ENCODE measurements at places on chromosomes 5 and 9.
A peak's percentile ranks its signal among the peaks of the same experiment; 100 is the strongest.

GRCh38 chr9:136671646-136672430 lies 9.1 kb downstream of the EGFL7 start:
- DNase-seq, result peak; percentile 89

GRCh38 chr5:151270599-151270998 lies 17.6 kb downstream of the GM2A start:
- DNase-seq, result no peak

GRCh38 chr5:92885950-92886349 lies 695.1 kb downstream of the NR2F1-AS1 start:
- no peak for DNase-seq

DNA sequence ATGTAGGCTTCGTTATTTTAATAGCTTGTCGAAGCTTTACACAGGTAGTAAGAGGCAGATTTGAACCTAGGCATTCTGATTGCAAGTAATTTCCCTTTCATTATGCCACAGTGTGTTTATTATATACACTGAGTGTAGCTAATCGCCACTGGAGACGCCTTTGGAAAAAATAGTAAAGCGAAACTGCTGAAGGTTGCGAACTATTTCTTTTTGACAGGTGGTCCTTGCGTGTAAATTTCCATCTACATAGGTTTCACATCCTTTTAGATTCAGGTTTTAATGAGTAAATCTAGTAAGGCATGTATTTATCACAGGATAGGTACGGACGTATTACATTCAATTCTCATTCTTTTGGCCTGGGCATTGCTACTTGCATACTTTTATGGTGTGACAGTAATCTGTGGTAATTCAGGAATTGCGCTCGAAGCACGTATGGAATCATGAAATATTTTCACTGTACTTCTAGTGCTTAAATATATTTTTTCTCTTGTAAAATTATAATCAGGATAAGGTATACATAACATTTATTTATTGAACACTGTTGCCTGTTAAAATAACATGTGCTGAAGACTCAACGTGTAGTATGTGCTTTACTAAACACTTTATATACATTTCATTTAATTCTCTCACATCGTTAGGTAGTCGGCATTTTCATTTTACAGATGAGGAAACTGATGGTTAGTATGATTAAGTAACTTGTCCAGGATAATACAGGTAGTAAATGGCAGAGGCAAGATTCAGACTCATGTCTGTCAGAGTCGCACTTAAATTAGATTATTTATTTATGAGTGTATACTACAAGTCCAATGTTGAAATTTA lies 1.8 kb downstream of the MARCHF6 start:
- DNase-seq, result no peak

GRCh38 chr9:125694478-125694877 lies 12.5 kb downstream of the MAPKAP1 start:
- DNase-seq, result no peak

- DNase-seq, result no peak
These were observed 427.3 kb downstream of the ISL1 start for GRCh38 chr5:51810592-51810991.

DNA sequence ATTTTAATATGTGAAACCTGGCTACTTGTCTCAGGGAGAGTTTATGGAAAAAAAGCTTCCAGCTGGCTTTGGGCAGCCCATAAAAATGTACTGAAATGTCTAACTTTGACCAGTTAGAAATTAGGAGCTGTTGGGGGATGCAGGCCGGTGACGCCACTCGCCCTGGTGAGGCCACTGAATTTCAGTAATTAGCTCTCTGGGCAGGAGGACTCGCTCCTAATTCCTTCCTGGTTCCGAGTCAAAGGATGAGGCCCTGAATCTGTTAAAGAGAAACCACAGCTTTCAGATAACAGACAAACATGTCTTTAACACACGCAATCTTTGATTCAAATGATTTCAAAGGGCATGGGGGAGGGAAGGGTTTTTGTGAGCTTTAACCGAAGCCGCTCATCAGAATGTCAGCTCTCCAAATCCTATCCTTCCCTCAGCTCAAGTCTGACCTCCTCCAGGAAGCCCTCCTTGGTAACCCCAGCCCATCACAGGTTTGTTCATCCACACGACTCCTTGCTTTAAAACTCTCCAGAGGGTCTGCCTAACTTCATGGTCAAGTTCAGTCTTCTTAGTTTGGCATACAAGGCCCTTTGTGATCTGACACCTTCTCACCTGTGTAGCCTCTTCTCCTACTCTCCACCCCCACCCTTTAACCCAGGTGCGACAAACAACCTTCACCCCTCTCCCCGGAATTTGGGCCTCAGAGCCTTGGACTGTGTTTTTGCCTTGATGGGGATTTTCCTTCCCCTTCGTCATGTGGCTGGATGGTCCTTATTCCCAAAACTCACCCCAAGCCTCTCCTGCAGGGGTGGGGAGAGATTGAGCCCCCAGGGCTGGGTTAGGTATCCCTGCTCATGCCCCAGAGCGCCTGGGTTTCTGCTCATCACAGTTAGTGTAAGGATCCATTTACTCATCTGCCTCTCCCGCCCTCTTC lies 13.6 kb upstream of the PHF19 start:
- no peak for DNase-seq

GRCh38 chr5:94192658-94193391 lies 425.6 kb downstream of the KIAA0825 start:
- no peak for DNase-seq

- DNase-seq, result no peak
These were observed 256.1 kb upstream of the IRX2 start for GRCh38 chr5:3007577-3007976.

GRCh38 chr5:178199581-178200434 lies 4.5 kb upstream of the HNRNPAB start:
- no peak for DNase-seq

- DNase-seq, result no peak
These were observed 347.6 kb downstream of the PTPRD start for GRCh38 chr9:10265153-10265631.

GRCh38 chr5:58813855-58814254 lies 231.0 kb downstream of the RAB3C start:
- DNase-seq, result no peak

DNA sequence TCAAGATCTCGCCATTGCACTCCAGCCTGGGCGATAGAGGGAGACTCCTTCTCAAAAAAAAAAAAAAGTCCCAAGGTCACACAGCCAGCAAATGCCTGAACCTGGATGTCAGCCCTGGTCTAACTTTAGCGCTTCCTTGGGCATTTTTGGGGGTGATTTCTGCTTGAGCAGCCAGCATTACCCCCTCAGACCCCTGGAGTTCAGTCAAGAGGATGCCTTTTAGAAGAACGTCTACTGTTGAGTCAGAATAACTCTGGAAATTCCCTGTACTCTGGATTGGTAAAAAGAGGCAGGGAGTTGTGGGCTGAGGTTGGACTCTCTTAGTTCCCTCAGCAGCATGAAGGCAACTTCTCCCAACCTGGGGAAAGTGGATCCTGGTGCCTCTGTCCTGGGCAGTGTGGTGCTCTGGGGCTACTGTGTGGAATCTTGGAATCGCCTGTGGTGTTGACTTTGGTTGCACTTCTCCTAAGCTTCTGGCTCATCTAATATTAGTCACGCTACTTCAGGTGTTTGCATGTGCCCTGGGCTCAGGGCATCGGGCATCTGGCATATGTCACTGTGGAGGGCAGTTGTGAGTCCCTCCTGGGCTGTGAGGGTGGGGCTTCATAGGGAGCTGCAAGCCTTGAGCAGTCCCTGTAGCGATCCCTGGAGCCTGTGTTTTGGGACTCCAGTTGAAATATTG lies 32.2 kb downstream of the STXBP1 start:
- DNase-seq, result peak; percentile 50

DNA sequence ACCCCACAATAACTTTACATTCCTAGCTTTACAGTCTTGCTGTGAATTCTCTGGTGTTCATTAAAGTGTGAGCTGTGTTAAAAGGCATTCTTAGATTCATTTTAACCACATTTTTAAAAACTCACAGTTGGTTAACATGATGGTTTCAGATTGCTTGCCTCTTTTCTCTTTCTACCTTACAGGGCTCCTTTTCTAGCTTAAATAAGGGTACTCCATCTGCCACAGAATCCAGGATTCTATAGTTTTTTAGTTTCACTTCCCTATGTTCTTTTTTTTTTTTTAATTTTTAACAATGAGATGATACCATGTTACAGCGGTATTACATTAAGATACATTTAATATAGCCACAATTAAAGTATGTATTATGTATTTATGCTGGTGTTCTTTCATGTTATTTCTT lies 3.9 kb upstream of the FBXO4 start:
- no peak for DNase-seq

DNA sequence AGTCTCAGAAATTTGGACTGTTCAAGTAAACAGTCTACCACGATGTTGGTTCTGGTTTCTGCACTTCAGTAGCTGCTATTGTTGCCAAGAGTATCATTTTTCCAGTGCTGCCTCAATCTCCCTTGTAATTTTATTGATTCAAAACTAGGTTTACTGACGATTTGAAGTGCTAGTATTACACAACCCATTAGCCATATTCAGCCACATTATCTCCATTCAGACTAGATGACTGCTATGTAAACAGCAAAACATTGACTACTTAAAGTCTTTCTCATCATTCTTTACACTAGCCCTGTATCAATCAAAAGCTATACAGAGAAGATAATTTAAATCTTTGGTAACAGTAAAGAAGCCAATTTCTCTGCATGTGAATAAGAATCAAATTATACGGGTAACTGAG lies 102.0 kb upstream of the TSLP start:
- no peak for DNase-seq

GRCh38 chr5:150663936-150664335 lies 2.9 kb downstream of the MYOZ3 start:
- DNase-seq, result no peak

DNA sequence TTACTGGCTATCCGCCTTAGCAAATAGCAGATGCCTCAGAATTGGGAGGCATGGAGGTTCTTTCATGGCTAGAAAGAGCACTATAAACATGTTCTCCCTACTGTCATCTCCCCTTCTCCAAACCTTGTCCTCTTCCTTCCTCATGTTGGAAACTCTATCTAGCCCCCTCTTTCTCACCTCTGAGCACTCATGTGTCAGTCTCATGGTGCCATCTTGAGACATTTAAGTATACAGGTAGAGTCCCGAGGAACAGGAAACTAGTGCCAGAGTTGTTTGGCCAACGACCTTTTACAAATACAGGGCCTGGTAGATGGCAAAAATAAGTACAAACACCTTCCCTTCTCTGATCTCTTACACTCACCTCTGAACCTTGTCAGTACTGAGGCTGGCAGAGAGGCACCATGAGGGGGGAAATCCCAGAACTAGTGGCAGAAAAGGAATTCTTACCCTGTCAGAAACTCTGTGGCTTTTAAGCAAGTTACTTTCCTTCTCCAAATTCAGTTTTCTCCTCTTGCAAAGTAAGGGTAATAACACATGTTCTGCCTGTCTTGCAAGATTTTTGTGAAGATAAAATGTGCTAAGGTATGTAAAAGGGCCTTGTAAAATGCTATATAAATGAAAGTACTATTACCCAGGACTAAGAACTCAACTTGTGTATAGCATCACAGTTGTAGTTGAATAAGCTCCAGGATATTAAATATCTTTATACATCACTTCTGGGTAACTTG lies 94.1 kb upstream of the SNX2 start:
- DNase-seq, result no peak

DNA sequence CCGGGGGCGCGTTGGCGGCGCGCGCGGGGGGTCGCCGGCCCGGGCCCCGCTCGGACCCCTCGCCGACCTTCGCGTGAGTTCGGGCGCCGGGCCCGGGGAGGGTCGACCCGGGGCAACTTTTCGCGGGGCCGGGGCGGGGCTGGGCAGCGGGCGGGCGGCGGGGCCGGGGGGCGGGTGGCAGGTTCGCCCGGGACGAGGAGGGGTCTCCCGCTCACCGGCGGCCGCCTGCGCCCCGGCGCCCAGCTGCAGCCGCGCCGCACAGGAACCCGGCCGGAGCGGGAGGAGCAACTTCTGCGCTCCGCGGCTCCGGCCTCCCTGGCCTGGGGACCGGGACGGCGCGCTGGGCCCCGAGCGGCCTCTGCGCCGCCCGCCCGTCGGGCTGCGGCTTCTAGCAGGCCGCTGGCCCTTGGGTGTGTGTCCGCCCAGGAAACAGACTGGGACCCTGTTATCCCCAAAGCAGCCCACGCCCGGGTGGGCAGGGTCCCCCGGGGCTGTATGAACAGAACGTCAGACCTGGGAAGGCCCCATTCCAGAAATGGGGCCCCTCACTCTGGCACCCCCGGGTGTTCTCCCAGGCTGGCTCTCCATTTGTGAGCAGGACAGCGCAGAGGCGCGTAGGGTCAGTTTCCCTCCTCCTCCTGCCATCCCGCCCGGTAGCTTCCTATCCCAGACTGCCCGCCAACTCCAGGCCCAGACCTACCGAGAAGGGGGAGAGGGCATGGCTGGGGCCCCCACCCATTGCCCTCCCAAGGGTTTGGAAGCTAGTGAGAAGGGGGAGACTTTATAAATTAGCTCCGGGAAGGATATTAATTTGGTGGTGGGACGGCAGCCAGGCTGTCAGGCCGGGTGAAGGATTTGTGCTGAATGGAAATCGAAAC lies 708 bp downstream of the RXRA start:
- no peak for DNase-seq

GRCh38 chr9:108885643-108886348 lies 23.7 kb downstream of the ACTL7A start:
- no peak for DNase-seq

DNA sequence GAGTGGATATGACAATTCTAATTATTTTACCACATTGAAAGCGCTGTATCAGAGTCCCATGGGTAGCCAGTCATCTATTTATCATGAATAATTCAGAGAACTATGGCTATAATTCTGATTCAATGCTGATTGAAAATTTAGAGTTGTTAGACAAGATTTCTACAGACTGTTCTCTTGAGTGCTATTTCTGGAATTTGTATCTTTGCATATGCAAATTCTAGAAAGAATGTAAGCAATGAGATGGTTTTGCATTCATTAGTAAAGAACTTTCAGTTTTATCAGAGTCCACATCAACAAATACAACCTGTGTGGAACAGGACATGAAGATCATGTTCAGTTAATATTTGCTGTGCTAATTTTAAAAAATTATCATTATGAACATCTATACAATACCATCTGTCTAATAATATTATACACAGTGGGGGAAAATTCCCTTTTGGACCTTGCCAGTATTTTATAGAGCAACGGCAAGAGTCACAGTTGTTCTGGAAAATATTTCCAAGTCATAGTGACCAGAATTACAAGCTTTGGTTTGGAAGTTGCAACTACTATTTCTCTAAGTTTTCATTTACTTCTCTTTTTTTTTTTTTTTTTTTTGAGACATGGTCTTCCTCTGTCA lies 372.7 kb upstream of the PTGER4 start:
- DNase-seq, result no peak

GRCh38 chr5:43104057-43104456 lies 16.7 kb upstream of the ZNF131 start:
- no peak for DNase-seq

DNA sequence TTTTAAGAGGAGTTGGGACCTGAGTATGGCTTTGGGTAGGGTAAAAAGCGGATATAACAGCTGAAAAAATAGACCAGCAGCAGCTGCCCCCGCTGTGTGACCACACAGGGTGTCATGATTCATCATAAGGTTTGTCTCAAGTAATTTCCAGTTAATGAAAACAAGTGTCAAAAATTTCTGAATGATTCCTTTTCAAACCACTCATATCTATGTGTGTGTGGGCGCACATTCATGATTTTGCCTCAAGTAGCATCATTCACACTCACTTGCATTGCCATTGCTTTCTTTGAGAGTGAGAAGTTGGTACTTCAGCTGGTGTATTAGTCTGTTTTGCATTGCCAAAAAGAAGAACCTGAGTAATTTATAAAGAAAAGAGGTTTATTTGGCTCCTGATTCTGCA lies 12.1 kb upstream of the TNFAIP8 start:
- DNase-seq, result peak; percentile 56

- DNase-seq, result no peak
These were observed 64.9 kb downstream of the MARCHF3 start for GRCh38 chr5:126965487-126965886.

GRCh38 chr5:77168879-77169244 lies 41.6 kb upstream of the PDE8B start:
- DNase-seq, result peak; percentile 43

GRCh38 chr5:162434281-162434680 lies 366.7 kb downstream of the GABRG2 start:
- no peak for DNase-seq
